ENCODE measurements at places on chromosomes 5 and 9. TPM values are rescaled to one million over a fixed set of nuclear protein-coding genes. Genes with fewer than 3 reads are reported as not detected.

Gene MOB3B
- 0.16 TPM for total RNA-seq

Gene MAMDC2
- 0.52 TPM for total RNA-seq

Gene SLC6A7
- total RNA-seq: not detected

Gene S100Z
- not detected for total RNA-seq

Gene MAMDC4
- 1.1 TPM for total RNA-seq

Gene CCDC171
- total RNA-seq: 4.4 TPM

Gene CCL28
- total RNA-seq: 1.4 TPM

Gene TTC16
- total RNA-seq: 0.16 TPM

Gene FBLL1
- 0.79 TPM for total RNA-seq

Gene FIBCD1
- total RNA-seq: 9.3 TPM

Gene ZNF300
- 9.0 TPM for total RNA-seq

Gene NRARP
- total RNA-seq: 0.16 TPM

Gene FBN2
- 14.7 TPM for total RNA-seq

Gene INSL4
- not detected for total RNA-seq

Gene SLC46A2
- not detected for total RNA-seq

Gene GAS1
- total RNA-seq: 48.3 TPM

Gene CYLC2
- not detected for total RNA-seq

Gene PRDM9
- total RNA-seq: not detected

Gene MEGF10
- not detected for total RNA-seq
